HEK293T (cell line): ENCODE measurements at places on chromosomes 7 and 10.

DNA sequence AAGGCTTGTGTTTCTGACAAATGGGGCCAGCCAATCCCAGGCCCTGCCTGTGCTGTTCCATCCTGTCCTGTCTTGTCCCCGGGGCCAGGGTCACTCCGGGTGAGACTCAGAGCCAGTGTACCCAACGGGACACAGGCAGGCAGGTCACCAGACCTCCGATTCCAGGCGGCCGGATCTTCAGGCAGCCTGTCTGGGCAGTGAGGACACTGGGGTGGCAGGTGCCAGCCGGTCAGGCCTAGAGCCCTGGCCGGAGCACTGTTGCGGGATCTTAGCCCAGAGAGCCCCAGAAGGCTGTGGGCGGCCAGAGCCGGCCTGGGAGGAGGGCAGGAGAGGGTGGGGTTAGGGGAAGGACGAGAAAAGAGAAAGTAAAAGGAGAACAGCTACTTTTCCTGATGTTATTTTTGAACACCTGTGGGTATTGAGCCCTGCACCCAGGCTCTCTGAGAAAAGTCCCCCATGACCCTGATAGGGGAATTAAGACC lies 134.3 kb upstream of the TNRC18 start:
- DNase-seq, result no peak

DNA sequence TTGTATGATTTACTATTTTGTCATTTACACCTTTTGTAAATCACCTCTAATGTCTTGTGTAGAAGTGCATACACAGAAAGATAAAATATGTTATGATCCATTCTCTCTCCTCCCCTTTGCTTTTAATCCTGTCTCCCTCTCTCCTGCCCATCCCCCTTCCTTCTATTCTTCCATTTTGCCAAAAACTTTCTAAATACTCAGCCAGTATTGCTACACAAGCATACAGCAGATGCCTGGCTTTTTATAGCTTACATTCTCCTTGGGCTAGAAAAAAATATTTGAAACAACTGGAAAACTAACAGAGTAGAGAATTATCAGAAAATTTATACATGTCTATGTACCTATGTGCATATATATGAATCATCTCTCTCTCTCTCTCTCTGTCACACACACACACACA lies 308.7 kb upstream of the BMPER start:
- DNase-seq, result no peak

GRCh38 chr7:46357851-46358250 lies 436.8 kb upstream of the IGFBP3 start:
- no peak for DNase-seq

- DNase-seq, result no peak
These were observed 38.1 kb upstream of the PIK3AP1 start for GRCh38 chr10:96758423-96758822.

GRCh38 chr10:60974463-60975149 lies 30.6 kb upstream of the RHOBTB1 start:
- DNase-seq, result no peak

DNA sequence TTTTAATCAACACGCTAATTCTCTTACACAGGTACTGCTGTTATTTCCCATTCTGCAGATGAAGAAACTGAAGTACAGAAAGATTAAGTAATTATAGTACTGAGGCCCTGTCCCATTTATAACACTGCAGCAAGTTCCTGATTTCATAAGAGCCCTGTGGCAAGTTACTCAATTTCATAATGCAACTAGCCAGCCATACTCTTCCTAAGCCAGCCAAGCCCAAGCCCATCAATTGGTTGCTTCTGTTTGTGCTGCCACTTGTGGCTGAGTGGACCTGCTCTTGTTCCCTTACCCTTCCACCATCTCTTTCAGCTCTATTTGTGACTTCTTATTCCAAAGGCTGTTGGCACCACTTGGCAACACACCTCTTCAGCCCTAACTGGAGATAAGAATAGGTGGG lies 19.7 kb upstream of the PRPF18 start:
- DNase-seq, result no peak

GRCh38 chr7:91582799-91583477 lies 297.6 kb downstream of the MTERF1 start:
- DNase-seq, result no peak

- no peak for DNase-seq
These were observed 44.9 kb downstream of the SP8 start for GRCh38 chr7:20741801-20742200.

- no peak for DNase-seq
These were observed 73.5 kb downstream of the CLEC2L start for GRCh38 chr7:139597028-139597427.

- no peak for DNase-seq
These were observed 212.2 kb downstream of the CHRM2 start for GRCh38 chr7:137080516-137081203.

DNA sequence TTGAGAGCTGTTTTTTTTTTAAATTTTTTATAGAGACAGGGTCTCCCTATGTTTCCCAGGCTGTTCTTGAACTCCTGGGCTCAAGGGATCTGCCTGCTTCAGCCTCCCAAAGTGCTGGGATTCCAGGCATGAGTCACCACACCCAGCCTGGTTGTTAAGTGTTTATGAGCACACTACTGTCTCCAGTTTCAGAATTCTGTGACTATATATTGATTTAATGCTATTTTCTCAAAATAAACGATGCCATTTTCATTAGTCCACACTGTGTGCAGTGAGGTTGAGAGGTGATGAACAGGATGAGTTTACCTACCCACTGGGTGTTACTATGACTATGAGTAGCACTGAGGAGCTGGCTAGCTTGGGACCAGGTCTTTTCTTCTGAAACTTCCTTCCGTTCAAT lies 110.9 kb upstream of the FAM180A start:
- no peak for DNase-seq

DNA sequence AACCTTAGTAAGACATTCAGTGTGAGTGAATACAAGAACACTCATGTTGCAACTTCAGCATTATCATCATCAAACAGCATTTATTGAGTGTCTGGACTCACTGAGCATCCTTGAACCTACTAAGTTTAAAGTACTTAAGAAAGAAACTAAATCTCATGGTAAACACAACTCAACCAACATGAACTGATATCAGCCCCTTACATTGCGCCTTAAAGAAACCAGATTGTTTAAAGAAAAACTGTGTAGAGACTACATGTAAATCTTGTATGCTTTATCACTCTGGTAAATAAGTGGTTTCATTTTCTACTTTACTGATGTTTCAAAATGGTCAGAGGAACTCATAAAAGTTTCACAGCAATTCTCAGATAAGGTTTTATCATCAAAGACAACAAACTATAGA lies 157.5 kb upstream of the FERD3L start:
- DNase-seq, result no peak

DNA sequence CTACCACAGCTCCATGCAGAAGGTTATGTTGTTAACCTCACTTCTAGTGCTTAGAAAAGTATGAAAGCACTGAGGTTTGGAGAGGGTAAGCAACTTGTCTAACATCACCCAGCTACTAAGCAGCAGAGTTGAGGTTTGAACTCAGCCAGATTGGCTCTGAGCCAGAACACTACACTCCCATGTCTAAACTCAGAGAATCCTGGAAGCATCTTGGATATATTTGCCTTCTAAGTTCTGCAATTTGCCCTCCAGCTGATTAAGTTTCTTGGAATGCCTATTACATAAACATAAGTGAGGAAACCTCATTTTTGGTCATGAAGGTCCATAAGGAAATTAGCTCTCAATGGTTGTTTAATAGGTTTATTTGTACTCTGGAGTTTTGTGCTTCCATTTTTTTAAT lies 78.1 kb upstream of the PHYHIPL start:
- no peak for DNase-seq

DNA sequence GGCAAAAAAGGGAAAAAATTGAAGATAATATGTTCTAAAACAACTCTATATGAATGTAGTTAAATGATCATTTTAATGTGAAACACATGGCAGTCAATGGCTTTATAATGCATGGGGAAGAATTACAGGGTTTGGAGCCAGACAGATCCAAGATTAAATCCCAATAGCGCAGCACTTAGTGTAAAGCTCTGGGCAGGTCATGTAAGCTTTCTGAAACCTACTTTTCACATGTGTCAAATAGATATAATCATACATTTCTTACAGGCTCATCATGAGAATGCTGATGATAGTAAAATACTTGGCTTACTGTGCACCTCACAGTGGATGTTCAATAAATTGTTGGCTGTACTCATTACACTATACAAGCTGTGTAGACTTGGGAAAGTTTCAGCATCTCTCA lies 48.0 kb upstream of the ZNF365 start:
- DNase-seq, result no peak

- peak; percentile 39 for DNase-seq
These were observed 133.0 kb downstream of the CYP26A1 start for GRCh38 chr10:93206652-93207051.

DNA sequence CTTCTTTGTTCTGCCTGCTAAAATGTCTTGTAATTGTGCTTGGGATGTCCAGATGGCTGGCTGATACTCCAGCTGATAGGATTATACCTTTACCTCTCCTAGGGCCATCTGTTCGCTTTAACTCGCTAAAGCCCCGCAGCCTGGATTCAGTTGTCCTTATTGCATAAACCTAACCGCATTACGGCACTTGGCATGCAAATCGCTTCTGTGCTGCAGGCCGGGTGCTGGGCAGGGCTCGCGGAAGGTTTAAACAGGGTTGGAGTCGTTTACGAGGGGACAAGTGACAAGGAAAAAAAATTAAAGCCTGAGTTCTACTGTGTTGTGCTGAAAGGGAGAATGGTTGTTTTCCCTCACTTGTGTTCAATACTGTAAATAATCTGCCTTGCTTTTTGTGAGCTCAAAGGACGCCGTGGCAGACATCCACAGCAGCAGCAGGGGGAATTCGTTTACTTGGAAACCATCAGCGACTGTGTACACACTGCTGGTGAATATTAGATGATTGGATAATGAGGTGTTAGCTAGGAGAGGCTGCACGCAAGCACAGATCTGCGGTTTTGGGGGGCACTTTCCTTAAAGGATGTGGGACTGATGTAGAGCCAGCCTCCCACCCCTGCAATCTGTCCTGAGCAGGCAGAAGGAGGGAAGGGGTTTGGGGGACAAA lies 93.0 kb downstream of the EBF3 start:
- no peak for DNase-seq

DNA sequence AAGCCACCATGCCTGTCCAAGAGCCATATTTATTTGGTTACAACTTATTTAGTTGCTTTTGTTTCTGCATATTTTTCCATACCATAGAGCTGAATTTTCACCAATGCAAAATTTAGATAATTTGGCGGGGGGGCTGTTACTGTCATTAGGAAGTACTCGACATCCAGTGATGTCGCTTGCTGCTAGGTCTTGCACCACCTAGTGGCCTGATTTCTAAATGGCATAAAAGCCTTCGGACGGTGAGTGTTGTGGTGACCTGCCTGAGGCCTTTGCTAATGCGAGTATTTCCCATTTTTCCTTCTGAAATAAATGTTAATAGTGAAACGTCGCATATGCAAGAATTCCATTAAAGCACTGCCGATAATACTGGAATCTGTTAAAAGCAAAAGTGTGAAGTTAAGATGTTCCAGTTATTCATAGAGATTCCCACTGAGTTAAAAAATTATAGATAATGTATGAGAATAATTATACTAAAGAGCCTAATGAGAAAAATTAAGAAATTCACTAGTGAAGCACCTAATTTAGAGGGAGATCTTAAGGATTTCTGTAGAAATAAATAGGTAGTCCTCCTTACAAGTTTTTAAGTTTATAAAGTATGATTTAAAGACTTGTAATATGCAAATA lies 86.1 kb upstream of the DNAJB6 start:
- peak; percentile 79 for DNase-seq

DNA sequence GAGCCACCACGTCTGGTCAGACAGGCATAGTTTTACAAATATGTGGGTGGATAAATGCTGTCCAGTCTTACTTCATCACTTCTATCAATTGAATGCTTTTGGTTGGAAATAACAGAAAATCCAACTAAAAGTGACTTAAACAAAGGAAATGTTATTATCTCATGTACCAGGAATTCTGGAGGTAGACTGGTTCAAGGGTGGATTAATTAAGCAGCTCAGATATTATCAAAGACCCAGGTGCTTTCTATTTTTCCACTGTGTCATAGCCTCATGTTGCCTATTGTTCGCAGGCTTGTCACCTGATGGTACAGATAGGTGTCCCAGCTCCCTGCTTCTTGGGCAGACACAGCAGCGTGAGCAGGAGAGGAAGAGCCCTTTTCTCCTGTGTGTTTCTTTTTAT lies 156.1 kb upstream of the CTBP2 start:
- DNase-seq, result no peak

DNA sequence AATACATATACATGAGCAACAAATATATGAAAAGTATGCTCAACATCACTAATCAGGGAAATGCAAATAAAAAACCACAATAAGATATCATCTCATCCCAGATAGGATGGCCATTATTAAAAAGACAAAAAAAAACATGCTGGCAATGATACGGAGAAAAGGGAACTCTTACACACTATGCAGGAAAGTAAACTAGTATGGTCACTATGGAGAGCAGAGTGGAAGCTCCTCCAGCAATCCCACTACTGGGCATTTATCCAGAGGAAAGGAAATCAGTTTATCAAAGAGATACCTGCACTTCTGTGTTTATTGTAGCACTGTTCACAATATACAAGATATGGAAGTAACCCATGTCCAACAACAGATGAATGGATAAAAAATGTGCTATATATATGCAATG lies 217.5 kb downstream of the SDK1 start:
- no peak for DNase-seq

DNA sequence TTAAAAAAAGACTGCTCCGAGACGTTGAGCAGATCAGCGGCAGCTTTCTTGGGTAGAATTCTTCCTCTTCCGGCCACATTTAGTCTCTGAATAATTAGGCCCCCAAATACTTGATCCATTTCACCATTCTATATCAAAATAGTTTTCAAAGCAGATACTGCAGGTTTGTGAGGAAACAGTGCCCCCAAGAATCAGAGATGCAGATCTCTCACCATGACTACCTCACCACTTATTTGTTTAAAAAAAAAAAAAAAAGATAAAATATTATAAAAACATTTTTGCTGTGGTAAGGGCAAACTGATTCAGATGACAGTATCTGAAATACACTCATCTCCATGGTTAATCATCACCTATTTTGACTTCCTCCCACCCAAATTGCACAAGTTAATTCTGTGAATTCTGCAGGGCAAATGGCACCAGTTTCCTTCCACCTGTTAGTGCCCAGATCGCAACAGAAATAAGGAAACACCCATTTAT lies 210.4 kb downstream of the FAM107B start:
- no peak for DNase-seq

DNA sequence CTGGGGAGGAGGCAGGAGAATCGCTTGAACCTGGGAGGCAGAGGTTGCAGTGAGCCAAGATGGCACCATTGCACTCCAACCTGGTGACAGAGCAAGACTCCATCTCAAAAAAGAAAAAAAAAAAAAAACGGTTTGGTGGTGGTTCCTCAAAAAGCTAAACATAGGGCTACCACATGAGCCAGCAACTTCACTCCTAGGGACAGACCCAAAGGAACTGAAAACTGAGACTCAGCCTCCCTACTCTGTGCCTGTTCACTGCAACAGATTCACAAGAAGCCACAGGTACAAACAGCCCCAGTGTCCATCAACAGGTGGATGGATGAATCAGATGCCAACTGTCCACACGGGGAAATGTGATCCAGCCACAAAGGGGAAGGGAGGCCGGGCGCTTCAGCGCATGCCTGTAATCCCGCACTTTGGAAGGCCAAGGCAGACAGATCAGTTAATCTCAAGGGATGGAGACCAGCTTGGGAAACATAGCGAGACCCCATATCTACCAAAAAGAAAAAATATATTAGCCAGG lies 79.1 kb upstream of the TNRC18 start:
- no peak for DNase-seq
